ENCODE measurements at places on chromosomes 11 and 22.

DNA sequence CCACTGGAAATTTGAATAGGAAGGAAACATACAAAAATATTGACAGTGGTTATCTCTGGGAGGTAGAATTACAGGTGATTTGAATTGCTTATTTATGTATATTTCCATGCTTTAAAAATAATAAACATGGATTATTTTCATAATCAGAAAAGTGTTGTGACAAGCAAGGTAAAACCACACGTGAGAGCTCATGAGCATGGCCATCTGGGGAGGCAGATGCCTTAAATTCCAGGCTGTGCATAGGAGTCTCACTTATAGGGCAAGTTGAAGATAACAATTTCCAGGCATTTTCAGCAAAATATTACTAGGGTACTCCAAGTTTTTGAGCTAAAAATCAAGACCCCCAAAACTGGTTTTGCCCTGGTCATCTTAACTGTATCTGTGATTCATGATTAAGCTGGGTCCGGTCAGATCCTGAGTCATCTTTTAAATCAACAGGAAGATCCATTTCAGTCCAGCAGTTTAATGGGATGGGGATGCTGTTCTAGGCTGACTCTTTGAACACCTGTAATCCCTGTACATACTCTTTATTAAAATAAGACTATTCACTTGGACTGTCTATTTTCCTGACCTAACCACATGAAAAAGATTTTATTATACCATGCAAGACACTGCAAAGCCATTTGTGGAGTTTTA, 115.8 kb upstream of the NARS2 start:
- no peak for DNase-seq

DNA sequence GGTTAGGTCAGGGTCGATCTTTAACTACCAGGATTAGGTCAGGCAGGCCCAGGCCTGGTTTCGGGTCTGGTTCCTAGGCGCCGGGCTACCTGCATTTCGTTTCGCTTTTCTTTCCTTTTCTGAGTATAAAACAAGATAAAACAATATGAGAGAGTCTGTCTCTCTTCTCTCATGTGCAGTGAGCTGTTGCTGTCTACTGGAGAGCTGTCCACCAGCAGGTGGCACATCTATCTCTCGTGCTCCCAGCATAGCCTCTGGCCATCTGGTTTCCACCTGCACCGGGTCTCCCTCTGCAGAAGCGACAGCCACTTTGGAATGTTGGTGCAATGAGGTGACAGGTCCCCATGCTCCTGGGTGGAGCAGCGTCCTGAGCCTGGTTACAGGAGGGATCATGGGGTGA, 27.6 kb downstream of the RIBC2 start:
- peak; percentile 72 for DNase-seq

GRCh38 chr11:110249066-110249465, 47.3 kb downstream of the RDX start:
- no peak for DNase-seq

GRCh38 chr22:19466848-19467752, 11.9 kb downstream of the UFD1 start:
- no peak for DNase-seq

DNA sequence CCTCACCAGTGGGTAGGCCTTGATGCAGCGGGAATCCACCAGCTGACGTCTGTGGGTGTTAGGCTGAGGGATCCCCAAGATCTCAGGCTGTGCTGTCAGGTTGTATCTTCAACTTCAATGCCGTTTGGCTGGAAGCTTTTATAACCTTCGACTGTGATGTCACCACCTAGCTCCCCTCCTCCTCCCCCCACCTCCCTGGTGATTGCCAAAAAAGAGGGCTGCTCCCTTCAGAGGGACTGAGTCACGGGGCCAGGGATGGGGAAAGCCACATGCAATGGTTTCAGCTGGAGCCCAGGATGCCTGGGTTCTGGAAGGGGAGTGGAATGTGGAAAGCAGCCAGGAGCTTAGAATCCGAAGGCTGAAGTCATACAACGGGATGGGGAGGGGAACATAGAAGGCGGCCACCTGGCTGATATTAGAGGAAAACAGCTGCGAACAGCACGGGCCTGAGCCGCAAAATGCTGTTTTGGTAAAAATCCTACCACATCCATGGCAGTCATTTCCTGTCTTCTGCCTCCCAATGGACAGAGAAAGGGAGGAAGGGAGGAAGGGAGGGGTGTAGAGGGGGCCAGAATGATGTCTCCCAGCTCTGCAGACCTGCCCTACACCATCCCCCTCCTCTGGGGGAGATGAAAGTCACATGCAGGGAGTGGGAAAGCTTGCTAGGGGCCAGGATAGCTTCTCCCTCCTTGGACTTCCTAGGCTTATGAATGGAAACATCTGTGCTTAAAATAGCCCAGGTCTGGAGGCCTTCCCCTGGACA, at the start of gene LRRN4CL:
LRRN4CL (minus strand) TSS at position 110 of the 763 bp plus-strand sequence. CDS start 1,022 bp downstream, outside the sequence.
- peak; percentile 93 for DNase-seq

- no peak for DNase-seq
Measured at GRCh38 chr22:22069450-22070370, 87.1 kb upstream of the TOP3B start.

DNA sequence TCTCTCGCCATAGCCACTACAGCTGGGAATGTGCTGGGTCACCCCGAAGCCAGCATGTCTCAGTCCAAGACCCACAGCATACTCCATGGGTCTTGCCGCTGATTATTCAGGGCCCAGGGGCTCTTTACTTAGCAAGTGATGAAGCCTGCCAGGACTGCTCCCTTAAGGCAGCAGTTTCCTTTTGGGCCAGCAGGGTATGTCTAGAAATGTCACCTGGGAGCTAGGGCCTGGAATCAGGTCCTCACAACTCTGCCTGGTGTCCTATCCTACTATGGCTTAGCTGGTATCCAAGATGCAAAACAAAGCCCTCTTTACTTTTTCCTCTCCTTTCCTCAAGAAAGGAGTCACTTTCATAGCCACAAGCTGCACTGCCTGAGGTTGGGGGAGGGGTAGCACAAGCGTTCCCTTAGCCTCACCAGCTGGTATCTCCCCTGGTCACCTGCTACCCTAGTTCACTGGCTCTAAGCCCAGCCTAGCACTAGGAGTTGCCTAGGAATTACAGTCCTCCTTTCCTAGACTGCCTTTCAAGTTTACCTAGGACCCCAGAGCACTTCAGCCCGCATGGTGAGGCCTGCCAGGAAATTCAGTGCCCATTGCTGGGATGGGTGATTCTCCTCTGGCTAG, 22.6 kb upstream of the NCR3LG1 start:
- DNase-seq = no peak

DNA sequence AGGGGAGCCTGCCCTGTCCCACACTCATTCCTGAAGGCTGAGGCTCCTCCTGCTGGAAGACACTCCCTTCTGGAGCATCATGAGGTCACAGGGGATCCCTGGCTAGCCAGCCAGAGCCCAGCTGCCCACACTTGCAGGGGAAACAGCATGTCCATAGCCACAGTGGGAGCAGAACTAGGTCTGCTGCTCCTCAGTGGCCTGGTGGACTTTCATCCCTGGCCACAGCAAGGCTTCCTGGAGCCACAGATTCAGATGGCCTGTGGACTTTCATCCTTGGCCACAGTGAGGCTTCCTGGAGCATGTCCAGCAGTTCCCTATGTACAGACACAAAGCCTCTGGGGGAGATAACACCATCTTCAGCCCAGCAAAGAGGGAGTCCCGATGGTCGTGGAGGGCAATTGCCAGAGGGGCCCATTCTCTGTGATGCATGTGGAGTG, 5.9 kb upstream of the APOL6 start:
- no peak for DNase-seq

GRCh38 chr11:86636275-86636674, 36.1 kb downstream of the ME3 start:
- DNase-seq = peak; percentile 58

- DNase-seq = no peak
Measured at GRCh38 chr11:117677729-117678310, 119.2 kb downstream of the DSCAML1 start.

DNA sequence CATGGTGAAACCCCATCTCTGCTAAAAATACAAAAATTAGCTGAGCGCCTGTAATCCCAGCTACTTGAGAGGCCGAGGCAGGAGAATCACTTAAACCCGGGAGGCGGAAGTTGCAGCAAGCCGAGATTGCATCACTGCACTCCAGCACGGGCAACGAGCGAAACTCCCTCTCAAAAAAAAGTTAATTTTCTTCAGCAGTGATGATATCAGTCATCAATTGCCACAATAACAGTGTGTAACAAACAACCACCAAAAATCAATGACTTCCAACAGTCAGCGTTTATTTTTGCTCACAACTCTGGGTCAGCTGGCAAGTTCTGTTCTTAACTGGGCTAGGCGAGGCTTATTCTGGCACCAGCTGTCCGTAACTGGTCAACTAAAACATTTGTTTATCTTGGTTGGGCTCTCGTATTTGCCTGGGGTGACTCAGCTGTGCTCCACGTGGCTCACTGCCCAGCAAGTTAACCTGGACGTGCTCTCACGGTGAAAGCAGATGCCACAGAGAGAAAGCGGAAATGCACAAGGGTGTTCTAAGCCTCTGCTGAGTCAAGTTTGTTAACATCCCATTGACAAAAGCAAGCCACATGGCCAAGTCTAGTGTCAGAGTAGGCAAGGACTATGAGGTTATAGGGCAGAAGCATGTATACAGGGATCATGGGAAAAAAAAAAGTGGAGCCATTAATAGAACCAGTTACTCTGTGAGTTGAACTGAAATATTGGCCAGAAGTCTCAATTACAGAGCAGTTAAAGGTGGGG, 52.1 kb downstream of the LHFPL7 start:
- peak; percentile 56 for DNase-seq

DNA sequence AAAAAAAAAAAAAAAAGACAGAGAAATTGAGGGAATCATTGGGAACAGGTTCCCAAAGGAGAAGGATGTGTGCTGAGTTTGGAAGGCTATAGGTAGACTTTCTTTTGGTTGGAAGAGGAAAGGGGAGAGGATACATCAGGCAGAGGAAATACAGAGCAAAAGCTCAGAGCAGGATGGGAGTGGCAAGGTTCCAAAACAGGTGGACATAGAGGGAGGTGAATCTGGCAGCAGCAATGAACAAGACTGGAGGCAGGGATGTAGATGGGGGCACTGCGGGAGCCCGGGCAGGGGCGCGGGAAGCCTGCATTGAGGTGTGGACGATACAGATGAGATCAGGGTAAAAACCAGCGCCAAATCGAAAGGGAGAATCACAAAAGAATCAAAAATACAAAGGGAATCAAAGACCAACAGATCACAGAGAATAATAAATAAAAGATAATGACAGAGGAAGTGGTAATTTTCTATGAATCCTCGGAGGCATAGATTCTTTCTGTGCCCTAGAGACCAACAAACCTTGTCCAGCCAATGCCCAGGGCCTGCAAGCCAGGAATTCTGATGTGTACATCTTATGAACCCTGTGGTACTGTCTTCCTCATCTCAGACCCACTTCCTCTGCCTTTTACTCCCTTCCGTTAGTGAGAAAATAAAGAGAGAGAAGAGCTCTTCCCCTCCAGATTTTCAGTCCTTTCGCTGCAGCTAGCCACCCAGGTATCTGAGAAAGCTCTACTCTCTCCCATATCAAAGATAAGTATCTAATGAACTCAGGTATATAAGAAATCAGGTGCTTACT, 70.3 kb downstream of the SLC1A2 start:
- no peak for DNase-seq

GRCh38 chr11:60955571-60955970, 3.6 kb upstream of the SLC15A3 start:
- DNase-seq = no peak

DNA sequence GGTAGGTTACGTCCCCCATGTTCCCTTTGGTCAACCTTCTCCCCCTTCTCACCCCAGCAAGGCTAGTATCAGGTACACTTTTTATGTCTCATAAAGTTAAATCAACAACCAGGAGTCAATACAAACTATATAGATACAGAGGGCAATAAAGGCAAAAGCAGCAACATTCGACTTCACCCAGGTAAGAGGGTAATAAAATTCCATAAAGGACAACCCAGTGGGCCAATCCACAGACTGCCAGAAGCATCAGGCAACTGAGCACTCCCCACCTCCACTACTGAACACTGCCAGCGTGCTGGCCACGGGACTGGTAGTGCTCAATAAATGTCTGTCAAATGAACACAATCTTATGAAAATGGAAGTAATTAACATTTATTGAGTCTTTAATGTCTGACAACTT, 5.1 kb upstream of the MS4A18 start:
- no peak for DNase-seq

GRCh38 chr22:37211866-37212173, 457 bp downstream of the SSTR3 start:
- no peak for DNase-seq

DNA sequence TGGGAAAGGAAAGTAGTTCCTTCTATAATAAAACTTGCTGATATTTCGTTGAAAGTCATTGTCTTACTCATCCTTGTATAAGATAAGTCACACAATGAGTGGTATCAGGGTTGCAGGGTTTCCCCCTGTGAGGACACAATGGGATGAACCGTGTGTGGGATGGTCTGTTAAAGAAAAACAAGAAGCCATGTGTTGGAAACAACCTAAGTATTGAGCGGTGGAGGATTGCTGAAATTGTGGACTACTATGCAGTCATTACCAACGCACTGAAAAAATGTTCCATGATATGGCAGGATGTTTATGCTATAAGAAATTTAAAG, 28.6 kb downstream of the PTPRJ start:
- DNase-seq = no peak

DNA sequence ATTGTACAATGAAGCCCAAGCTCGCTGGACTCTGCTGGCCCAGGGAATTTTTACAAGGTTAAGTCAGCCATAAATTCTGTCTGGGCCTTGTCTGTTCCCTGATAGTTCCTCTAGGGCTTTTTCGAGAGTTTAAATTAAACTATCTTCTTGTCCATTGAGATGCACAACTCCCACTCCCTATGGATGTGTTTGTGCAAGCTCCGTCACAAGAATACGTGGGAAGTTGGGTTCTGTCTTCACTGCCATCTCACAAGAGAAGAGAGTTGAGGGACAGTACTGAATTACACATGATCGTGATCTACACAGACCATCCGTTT, 153.6 kb upstream of the TTC12 start:
- no peak for DNase-seq

DNA sequence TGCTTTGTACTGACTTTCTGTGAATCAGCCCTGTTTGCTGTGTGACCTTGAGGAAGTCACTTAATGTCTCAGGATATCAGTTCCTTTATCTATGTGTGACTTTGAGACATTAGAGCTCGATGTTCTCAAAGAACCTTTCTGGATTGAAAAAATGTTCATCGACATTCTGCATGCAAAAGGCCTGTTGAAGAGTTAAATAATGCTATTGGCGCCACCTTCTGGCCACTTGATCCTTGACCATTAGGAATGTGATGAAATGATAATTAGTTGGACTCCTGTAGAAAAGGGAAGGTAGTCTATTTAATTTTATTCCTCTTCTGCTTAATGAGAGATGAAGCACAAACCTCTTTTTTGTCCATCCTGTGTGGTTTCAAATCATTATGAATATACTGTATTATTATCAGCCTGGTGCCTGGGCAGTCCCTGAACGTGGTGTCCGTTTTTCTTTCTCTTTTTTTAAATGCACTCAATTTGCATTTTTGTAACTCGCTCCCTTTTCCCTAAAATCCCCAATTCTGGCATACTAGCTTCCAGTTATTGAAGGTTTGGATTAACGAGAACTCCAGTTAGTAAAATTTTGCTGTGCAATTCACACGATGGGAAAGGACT, 20.7 kb downstream of the ELF5 start:
- DNase-seq = peak; percentile 66

Measured in fibroblast of skin of scalp (primary cell).